ENCODE measurements at places on chromosomes 2 and 18.

DNA sequence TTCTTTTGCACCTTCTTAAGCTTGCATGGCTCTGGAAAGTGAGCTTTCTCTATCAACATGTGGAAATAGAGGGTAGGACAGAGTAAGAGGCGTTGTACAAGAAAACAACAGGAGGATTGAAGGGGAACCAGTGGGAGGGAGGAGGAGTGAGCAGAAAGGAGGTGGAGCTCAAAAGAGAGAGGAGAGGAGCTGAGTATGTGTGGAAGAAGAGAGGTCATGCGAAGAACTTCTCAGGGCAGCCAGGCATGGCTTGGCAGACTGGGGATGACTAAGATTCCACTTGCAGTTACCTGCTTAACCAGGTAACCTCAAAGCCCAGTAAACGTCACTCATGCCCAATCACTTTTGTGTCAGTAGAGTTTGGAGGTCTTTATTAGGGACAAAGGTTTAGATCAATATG is 105.1 kb downstream of the BCL2L11 start:
- DNase-seq, result no peak

DNA sequence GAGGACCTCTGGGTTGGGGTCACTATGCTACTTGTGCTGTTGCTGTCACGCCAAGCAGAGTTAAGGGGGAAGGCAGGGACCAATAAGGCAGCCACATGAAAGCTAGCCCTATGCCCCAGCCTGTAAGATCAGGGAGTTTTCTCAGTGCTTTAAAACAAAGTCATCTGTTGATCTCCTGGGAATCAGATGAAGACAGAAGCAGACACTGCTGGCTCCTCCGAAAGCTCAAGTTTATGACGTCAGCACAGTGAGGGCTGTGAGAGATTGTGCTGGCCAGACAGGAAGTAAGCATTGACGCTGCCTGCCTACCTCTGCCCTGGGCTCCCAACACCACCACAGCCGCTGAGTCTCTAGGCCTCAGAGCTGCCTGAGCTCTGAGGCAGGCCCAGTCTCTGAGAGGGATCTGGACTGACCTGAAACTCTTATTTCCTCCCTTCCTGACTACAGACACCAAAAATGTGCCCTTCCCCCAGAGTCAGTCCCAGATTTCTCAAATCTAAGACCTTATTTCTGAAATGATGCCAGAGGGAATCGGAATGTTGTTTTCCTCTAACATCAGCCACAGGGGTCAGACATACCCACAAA is 118.1 kb upstream of the EPAS1 start:
- no peak for DNase-seq

- no peak for DNase-seq
These were observed 177.0 kb downstream of the CTIF start for GRCh38 chr18:48715711-48716361.

GRCh38 chr2:26033270-26033817 is 540 bp upstream of the RAB10 start:
- peak; percentile 69 for DNase-seq

DNA sequence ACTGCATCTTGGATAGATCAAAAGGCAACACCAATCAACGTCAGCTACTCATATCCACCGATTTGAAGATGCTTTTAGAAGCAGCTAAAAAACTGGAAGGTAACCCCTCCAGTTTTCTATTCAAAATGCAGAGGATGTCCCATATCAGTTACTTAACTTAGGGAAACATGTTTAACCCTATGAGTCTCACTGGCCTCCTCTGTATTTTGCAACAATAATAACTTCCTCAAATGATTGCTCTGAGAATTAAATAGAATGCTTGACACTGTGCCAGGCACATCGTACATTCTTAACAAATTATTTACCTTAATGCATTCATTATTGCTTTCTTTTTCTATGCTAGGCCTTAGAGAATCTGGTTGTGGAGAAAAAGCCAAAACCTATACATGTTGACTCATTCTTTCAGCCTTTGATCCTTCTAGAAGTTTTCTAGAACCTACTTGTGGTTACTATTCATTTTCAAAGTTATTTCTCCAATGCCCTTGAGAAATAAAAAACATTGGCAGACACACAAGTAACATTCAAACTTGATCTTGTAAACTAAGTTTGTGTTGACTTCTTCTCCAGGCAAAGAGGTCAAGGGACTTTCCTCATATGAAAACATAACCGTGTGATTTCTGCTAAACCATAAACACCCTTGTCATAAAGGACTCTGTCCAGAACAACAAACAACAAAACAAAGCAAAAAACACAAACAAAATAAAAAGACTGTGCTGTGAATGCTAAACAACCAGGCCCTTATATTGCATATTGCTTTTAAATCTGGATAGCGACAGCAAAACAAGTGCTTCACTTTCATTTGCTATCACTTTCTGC is 4.6 kb downstream of the DOCK10 start:
- no peak for DNase-seq
